ENCODE measurements at places on chromosomes 12 and 14.

DNA sequence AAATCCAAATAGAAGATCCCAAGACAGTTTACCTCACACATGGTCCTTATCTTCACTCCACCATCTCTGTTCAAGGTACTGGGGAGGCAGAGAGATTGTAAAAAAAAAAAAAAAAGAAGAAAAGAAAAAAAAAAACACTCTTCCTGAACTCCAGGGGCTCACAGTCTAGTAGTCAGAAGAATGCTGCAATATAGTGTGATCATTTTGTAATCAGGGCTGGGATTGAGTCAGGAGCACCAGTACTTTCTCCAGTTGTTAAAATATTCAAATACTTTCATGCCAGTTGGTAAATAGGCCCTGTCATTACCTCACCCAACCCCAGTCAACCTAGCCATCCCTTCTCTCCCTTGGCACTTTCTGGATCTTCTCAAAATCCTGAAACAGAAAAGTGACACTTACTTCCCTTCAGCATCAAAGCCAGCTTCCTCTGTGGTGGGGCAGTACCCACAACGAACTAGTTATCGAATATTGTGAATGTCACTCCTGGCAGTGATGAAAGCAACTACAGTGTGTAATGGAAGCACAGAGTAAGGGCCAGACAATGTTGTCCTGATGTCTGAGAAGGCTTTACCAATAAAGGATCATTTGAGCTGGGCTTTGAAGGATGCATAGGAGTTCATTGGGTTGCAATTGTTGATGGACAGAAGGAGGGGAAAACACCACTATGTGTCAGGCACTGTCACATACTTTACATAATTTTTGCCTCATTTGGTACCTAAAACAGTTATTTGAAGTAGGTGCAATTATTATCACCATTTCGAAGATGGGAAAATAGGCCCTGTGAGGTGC lies 44.3 kb upstream of the HSPB8 start:
- DNase-seq = no peak

GRCh38 chr12:82593901-82594396 lies 92.8 kb upstream of the TMTC2 start:
- DNase-seq = no peak

DNA sequence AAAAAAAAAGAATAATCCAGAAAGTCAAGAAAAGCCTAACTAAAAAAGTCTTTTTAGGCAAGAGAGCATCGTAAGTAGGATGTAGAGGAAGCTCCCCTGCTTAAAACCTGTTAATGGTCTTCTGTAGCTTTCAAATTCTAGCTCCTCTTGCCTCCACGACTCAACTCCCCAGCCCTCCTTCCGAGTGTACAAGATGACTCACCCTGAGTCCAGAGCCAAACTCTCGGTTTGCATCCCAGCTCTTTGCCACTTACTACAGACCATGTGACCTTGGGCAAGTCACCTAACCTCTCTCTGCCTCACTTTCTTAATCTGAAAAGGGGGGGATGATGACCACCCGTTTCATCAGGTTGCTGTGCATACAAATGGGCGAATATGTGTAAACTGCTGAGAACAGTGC lies 460.4 kb downstream of the DPF3 start:
- DNase-seq = no peak

DNA sequence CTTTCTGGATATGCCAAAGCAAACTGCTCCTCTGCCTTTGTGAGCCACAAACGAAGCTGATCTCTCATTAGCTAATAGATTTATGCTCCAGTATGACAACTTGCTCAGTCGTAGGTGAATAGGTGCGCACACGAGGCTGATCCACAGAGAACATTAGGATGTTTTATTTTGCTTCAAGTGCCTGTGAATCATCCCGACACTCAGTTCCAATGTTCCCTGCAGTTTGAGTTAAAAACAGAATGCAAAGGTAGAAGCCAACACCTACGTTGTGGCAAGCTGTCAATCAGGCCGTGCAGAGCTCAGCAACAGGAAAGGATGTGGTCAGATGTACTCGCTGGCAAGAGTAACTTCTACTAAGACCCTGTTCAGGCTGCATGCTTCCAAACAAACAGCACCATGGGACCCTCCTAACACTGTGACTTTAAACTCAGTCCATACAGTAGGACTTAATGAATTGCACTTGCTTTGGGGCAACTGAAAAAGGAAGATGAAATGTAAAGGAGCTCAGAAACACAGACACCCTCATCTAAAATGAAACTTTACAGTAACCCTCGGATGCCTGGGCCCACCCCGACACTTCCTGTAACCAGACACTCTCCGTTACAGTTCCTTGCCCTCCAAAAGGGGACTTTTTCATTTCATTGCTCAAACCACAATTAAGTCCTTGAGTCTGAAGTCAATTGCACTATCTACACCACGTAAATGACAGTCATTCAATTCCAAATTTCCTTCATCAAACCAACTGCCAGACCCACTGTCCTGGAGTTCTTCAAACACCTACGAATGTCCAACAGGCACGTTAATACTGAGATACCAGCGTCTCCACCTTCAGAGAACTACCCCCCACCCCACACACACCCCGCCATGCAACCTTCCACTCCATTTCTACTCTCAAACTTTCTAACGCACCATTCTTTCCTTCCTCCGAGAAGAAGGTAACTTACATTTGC lies 1.6 kb downstream of the CCDC88C start:
- no peak for DNase-seq

DNA sequence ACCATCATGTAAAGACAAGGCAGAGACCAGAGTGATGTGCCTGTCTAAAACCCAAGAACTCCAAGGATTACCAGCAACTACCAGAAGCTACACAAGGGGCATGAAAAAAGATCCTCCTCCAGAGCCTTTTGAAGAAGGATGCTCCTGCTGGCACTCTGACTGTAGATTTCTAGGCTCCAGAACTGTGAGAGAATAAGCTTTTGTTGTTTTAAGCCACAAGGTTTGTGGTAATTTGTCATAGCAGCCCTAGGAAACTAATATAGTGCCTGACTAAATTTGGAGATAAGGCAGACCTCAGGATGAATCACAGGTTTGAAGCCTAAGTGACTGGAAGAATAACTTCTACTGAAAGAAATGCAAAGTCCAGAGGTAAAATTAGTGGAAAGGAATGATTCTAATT lies 132.9 kb downstream of the CEP83 start:
- no peak for DNase-seq

DNA sequence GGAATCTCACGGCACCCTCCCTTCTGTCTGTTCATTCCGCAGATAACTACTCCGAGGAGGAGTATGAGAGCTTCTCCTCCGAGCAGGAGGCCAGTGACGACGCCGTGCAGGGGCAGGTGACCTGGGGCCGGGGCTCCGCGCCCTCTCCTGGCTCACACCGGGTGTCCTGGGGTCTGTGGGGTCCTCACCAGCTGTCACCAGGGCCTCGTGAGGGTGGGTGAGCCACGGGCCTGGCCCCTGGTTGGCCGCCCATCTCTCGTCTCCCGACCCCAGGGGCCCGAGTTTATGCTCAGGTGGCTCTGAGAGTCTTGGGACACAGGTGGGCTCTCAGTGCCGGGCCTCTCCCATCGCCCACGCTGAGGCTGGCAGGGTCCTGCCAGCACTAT lies 30.3 kb upstream of the TEX22 start:
- no peak for DNase-seq

DNA sequence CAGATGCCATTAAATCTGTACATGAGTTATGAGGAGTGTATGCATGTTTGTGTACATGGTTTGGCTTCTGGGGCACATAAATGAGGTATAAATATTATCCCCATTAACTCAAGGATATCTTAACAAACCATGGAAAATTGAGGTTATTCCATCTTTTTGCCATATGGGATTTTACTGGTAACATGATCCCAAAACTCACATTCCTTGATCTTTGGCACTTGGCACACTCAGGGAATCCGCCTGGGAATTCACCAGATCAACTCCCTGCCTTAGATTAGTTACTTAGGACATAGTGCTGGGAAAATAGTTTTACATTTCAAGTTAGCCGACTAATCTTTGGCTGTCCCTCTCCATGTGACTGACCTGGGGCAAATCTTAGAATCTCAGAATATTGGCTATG lies 16.9 kb downstream of the CDKN1B start:
- DNase-seq = no peak

DNA sequence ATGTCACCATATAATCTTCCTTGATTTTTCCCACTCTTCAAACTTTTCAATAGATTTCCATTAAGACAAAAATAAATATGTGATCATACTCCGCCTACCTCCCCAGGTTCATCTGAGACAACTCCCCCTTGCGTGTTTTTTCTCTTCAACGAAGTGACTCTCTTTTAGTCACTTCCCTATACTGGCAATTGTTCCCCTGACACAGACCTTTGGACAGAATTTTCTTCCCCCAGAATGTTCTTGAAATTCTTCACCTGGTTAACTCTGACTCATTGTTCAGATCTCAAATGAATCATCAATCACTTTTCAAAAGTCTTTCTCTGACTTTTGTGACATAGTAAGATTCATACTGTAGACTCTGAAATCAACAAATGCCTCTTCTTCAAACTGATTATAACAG lies 727.3 kb upstream of the LMO3 start:
- DNase-seq = no peak

DNA sequence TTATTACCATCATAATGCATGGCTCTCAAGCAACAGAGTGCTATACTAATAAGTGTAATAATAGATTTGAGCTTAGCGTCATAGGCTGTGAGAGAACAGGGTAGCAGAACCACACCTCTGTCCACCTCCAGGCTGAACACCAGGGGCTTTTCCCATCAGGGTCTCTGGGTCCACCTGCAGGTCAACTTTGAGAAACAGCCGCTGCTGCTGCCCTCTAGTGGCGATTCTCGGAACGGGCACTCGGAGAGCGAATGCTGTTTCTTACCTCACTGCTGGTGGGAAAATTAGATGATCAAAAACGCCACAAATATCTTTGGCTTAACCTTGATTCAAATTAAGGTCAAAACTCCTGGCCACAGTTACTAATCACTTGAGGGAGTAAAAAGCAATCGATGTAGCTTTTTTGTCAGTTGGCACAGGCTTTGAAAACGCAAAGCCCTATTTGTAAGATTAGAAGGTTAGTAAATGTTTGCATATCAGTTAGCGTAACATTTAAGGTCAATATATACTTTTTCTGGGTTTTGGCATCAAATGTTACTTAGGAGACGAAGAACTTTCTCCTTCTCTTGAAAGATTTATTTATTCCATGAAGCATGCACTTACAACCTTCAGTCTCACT lies 127.9 kb upstream of the TMEM132D start:
- DNase-seq = peak; percentile 7

- DNase-seq = peak; percentile 25
Observed at GRCh38 chr12:125330645-125331341, 265.6 kb downstream of the AACS start.

- no peak for DNase-seq
Observed at GRCh38 chr14:51822499-51822898, 37.9 kb upstream of the GNG2 start.

- no peak for DNase-seq
Observed at GRCh38 chr14:94702629-94703028, 67.3 kb downstream of the GSC start.

DNA sequence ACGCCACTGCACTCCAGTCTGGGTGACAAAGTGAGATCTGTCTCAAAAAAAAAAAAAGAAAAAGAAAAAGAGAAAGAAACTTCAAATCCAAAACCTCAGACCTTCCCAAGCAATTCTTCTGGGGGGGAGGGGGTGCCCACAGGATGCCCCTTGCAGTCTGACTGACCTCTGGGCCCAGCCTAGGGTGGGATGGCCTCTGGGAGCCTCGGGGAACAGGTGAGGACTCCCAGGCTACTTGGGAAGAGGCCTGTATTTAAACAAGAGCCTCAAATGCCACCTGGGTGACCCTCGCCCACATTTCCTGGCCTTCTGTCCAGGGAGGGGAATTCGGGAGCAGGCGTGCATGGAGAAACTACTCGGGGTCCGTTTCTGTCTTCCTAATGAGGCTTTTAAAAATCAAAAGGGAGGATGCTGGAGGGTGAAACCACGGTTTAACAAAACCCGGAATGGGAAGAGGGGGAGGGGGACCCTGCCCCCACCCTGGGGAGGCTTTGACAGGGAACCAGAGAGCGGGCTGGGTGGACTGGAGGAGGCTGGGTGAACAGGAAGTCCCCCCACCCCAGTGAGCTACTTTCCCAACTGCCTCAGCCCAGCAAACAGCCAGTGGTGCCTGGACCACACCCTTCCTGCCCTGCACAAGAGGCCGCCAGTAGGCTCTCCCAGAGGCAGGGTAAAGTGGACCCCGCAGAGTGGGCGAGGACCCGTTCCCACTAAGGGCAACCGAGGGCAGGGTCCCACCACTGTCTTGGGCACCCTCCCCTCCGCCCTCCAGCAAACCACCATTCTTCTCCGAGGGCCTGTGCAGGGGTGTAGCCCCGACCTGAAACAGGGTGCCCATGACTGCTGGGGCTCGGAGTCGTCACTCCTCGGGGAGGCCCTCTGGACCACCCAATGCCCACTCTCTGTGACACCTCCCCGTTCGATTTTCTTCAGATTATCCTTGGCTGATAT lies 1.5 kb upstream of the FBRSL1 start:
- DNase-seq = no peak

- DNase-seq = no peak
Observed at GRCh38 chr12:29744365-29744764, 39.4 kb downstream of the TMTC1 start.

GRCh38 chr12:85076688-85077430 lies 40.7 kb downstream of the LRRIQ1 start:
- no peak for DNase-seq

DNA sequence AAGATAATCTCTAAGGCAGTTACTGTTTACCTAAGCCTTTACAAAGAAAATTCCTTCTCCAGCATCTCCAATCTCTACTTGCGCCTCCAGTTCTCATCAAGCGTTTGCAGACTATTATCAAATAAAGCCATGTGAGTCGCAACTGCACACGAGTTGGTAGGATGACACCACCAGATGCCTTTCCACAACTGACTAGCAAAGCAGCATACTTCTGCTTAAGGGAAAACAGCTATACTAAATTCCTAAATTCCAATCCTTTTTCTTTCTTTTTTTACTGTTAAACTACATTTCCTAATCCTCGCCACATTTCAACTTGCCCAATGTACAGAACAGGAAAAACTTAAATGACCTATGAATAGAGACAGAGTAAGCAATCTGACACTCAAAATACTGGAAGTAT lies 166.7 kb downstream of the ITPR2 start:
- DNase-seq = no peak

DNA sequence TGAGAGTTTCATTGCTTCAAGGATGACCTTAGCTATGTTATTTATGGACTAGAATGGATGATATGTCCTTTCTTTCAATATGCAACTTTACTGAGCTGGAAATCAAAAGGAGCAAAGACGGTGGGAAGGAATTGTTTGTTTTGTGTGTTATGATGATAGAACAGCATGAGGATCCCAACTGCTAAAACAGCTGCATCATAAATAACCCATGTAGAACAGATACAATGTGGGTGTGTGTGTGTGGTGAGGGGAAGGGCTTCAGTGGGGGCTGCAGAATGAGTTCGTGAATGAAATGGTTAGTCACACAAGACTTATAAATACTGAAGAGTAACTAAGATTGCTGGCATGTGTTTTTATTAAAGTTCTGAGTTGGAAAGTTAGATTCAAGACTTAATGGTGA lies 80.1 kb downstream of the DACT1 start:
- no peak for DNase-seq

DNA sequence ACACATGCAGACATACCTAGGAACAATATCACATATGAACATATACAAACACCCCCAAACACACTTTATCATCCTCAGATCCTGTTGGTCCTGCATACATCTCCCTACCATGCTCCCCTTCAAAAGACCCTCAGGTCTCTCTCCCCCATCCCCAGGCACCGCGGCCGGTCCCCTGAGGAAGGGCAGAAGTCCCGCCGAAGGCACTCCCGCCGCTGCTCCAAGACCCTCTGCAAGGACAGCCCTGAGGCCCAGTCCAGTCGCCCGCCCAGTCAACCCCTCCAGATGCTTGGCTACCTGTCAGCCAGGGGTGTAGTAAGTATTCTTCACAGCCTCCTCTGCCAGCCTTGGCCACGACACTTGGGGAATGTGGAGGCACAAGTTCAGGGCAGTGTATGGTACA lies 48.2 kb upstream of the HSPB8 start:
- DNase-seq = no peak

All from stimulated activated CD4-positive, alpha-beta T cell treated with anti-CD3 and anti-CD28 coated beads, Interleukin-1b, Interleukin-23, amount 100 ng/mL, for 1 hour (primary cell).